ENCODE measurements at places on chromosomes 6 and 20.
A peak's percentile ranks its signal among the peaks of the same experiment; 100 is the strongest.

GRCh38 chr20:35648836-35649235 is 15.9 kb downstream of the CPNE1 start:
- no peak for DNase-seq

DNA sequence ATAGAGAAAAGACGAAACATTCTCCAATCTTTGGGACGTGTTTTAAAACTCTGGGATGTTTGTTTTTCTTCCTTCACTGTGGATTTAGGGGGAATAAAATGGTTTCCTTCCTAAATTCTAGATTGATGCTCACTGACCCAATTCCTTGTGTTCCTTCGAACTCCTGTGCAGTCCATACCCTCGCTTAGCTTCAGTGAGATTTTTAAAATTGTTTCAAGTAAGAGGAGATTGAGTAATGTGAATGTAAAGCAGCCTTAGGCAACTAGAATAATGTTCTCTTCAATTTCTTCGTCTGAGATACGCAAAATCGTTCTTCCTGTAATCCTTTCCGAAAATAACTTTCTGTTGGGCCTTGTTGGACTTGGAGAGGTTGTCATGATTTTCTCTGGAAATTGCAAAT is 2.6 kb upstream of the VGLL2 start:
- no peak for DNase-seq

DNA sequence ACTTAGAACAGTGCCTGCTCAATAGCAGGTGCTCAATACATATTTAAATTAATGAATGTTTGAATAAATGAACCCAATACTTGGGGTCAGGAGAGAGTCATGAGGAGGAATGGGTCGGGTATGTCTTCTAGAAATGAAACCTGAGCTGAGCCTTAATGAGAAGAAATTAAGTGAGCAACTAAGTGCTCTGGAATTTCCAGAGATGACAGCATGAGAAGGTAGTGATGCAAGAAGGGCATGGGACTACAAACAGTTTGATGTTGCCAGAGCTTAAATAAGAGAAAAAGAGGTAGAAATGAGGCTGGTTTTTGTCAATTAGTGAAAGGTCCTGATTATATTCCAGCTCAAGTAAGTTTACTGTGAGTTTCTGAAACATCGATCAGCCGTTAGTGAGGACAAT is 82.9 kb downstream of the PDE10A start:
- no peak for DNase-seq

- peak; percentile 26 for DNase-seq
These were observed 42.8 kb downstream of the CTCFL start for GRCh38 chr20:57482148-57482547.

DNA sequence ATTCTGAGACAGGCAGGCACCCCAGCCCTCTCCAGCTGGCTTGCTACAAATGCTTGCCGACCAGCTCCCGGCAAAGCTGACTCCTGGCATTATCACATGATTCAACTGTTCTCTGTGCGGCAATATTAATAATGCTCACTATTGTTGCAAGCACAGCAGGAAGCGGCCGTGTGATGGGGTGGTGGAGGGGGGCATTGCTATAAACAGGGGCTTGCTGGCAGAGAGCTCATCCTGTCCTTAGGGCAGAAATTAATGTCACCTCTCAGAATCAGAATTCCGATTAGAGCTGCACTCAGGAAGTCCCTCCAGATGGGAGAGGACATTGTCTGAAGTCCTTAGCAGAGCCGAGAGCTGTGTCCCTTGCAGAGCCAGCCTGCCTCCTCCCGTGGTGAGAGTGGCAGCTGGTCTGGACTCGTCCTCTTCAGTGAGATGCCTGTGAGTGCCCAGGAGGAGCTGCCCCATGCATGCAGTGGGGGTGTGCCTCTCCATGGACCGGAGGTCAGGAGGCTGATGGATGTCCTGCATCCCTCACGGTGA is 162.5 kb downstream of the CDH4 start:
- no peak for DNase-seq

- no peak for DNase-seq
These were observed 131.6 kb downstream of the HFE start for GRCh38 chr6:26218824-26219223.

DNA sequence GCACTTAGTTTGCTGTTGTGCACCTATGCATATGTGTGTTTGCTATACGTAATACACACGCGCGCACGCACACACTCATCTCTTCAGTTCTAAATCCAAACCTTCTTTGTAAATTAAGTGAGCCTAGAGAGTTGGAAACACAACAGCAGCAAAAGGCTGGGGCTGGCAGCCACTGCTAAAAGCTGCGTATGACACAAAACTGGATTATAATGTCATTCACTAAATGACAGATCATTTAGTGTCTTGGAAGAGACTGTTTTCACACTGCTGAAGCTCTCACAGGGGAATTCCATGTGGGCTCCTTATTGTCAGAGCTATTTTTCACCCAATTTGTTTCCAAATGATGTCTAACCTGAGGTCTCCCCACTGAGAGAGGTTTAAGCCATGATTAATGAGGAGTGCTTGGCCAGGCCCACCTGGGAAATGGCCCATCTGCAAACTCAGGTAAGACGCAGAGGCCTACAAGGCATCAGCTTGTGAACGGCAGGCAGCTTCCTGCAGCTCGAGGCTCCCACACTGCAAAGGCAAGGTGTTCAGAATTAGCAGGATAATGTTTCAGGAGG is 94.2 kb downstream of the OLIG3 start:
- DNase-seq, result no peak

- no peak for DNase-seq
These were observed 49.2 kb downstream of the SMPDL3A start for GRCh38 chr6:122838060-122838780.

DNA sequence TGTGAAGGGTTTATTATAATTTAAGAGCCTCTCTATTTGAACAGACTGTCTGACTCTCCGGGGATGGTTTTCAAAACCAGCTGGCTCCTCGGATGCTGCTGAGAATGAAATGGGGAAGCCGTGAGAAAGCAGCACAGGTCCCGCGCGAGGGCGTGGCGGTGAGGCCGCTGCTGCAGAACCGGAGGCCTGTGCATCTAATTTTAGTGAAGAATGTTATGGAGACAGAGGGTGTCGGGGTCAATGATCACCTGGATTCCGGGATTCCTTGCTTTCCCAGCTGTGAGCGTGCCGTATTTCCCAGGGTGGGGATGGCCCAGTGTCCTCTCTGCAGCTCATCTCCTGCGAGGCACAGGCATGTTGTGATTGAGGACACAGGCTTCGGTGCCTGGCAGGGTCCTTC is 348.0 kb downstream of the CDH4 start:
- no peak for DNase-seq

GRCh38 chr20:24699321-24700165 is 230.1 kb downstream of the SYNDIG1 start:
- DNase-seq, result no peak

DNA sequence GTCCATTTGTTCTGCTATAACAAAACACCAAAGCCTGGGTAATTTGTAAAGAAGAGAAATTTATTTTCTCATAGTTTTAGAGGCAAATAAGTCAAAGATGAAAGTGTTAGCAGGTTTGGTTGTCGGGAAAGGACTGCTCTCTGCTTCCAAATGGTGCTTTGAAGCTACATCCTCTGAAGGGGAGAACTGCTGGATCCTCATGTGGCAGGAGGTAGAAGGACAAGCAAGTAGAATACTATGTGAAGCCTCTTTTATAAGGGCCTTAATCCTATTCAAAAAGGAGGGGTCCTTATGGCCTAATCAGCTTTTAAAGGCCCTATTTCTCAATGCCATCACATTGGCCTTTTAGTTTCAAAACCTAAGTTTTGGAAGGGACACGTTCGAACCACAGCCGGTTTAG is 826.0 kb upstream of the EPHA7 start:
- DNase-seq, result no peak

DNA sequence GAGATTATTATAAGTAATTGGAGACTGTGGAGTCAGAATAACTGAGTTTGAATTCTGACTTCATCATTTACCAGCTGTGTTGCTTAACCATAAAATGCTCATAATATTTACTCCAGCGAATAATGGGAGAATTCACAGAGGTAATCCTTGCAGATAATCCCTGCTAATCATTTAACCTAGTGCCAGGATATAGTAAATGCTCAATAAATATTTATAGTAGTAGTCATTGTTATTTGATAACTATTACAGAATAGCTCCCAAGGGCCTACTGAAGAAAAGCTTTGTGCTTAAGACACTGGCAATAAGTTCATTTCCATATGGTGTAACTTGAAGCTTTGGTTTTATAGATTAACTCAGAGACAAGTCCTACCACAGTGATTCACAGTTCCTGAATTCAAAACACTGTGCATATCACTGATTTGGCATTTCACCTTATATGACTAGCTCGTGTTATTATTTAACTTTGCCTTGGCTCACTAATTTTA is 208.8 kb upstream of the PLCB4 start:
- DNase-seq, result no peak

DNA sequence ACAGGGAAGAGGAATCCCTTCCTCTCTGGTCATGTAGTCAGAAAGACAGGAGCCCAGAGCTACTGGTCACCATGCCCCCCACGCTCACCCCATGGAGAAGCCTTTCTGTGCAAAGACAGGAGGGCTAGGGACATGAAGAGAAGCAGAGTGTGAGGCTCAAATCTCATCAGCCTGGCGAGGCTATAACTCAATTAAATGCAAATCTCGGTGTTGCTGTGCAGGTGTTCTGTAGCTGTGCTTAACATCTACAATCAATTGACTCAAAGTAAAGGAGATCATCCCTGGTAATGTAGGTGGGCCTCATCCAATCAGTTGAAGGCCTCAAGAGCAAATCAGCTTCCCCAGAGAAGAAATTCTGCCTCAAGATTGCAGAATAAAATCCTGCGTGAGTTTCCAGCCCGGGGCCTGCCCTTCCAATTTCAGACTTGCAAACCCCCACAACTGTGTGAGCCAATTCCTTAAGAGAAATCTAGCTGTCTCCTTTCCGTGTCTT is 64.4 kb downstream of the CHMP4B start:
- no peak for DNase-seq

DNA sequence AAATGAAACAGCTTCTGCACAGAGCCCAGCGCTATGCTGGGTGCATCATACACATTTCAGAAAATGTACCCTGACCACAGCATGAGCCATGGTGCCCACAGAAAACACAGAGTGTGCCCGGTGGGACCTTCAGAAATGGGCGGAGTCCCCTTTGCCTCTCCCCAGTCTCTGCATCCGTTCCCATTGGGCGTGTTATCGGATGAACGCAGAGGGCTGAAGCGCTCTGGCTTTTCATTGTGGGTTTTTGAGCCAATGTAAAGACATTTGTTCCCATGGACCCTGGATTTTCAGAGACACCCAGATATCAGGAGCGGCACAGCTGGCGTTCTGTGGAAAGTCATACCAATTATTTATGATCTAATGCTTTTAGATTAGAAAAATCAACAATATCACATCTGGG is 99.8 kb downstream of the DACT2 start:
- no peak for DNase-seq

- DNase-seq, result no peak
These were observed 48.7 kb downstream of the IPCEF1 start for GRCh38 chr6:154307696-154308425.

DNA sequence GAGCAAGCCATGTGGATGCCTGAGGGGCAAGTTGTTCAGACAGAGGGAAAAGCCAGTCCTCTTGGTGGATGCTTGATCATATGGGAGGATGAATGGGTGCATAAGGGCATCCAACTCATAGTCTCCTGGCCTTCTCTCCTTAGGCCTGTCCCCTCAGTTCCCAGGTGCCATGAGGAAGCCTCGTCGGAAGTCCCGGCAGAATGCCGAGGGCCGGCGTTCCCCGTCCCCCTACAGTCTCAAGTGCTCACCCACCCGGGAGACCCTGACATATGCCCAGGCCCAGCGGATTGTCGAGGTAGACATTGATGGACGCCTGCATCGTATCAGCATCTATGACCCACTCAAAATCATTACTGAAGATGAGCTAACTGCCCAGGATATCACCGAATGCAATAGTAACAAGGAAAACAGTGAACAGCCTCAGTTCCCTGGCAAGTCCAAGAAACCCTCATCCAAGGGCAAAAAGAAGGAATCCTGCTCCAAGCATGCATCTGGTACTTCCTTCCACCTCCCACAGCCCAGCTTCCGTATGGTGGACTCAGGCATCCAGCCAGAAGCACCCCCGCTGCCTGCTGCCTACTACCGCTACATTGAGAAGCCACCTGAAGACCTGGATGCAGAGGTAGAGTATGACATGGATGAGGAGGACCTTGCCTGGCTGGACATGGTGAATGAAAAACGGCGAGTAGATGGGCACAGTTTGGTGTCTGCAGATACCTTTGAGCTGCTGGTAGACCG is 3.8 kb downstream of the BRPF3 start:
- DNase-seq, result no peak

- DNase-seq, result peak; percentile 64
These were observed 3.2 kb upstream of the DEF6 start for GRCh38 chr6:35294308-35294945.

GRCh38 chr6:87408721-87409155 is 966 bp downstream of the CFAP206 start:
- DNase-seq, result no peak

GRCh38 chr6:129546702-129547101 is 163.3 kb downstream of the ARHGAP18 start:
- no peak for DNase-seq

- no peak for DNase-seq
These were observed 46.6 kb upstream of the TNFAIP3 start for GRCh38 chr6:137820425-137820824.

GRCh38 chr6:26215585-26216358 is 128.5 kb downstream of the HFE start:
- DNase-seq, result peak; percentile 55

DNA sequence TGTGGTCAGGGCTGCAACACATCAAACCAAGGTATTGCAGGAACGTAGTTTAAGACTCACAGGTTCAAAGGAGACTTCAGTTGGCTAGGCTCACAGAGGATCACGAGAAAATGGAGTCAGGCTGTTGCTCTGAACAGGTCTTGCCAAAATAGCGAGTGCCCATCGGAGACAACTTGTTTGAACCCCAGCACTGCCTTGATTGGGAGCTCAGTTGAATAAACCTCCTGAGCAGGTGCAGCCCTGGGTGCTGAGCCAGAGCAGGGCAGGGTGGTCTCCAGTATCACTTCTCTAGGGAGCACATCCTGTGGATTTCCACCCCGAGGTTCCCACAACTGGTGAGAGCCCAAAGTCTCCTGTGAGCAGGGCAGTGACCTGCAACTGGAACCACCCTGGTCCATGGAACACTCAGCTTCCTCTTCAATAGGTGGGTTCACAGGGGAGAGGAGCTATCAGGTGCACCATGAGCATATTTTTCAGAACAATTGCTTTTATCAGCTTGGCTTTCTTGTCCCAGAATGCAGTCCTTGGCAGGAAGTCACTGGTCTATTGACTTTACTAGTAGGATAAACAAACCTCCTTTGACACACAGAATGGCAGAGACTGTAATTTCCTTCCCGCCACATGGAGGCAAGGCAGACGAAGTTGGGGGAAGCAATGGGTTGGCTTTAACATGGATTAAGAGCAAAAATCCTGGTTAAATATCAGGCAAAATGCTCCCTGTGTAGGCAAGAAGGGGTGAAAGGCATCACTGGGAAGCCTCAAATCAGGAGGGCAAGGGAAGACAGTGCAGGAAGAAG is 267.7 kb upstream of the FOXQ1 start:
- DNase-seq, result no peak

DNA sequence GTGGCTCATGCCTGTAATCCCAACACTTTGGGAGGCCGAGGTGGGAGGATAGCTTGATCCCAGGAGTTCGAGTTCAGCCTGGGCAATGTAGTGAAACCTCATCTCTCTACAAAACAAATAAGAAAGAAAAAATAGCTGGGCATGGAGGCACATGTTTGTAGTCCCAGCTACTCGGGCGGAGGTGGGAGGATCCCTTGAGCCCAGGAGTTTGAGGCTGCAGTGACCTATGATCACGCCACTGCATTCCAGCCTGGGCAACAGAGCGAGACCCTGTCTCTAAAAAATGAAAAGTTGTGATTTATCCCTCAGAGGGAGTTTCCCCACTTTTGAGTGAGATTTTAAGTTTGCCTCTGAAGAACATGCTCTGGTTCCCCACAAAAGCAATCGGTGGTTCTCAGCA is 17.4 kb upstream of the BMP7 start:
- DNase-seq, result no peak

- no peak for DNase-seq
These were observed 29.6 kb upstream of the MICB start for GRCh38 chr6:31468311-31468710.

All from activated T-cell treated with anti-CD3 and anti-CD28 coated beads, Interleukin-2, amount 50 U/mL, for 24 hours (primary cell).